ENCODE measurements at places on chromosomes 1 and 21.

GRCh38 chr1:110150330-110151174 is at the start of gene SLC6A17:
TSS of gene SLC6A17 (plus strand) at chr1:110150494. CDS start at chr1:110166930, 16,436 bp downstream.
- DNase-seq, result no peak

DNA sequence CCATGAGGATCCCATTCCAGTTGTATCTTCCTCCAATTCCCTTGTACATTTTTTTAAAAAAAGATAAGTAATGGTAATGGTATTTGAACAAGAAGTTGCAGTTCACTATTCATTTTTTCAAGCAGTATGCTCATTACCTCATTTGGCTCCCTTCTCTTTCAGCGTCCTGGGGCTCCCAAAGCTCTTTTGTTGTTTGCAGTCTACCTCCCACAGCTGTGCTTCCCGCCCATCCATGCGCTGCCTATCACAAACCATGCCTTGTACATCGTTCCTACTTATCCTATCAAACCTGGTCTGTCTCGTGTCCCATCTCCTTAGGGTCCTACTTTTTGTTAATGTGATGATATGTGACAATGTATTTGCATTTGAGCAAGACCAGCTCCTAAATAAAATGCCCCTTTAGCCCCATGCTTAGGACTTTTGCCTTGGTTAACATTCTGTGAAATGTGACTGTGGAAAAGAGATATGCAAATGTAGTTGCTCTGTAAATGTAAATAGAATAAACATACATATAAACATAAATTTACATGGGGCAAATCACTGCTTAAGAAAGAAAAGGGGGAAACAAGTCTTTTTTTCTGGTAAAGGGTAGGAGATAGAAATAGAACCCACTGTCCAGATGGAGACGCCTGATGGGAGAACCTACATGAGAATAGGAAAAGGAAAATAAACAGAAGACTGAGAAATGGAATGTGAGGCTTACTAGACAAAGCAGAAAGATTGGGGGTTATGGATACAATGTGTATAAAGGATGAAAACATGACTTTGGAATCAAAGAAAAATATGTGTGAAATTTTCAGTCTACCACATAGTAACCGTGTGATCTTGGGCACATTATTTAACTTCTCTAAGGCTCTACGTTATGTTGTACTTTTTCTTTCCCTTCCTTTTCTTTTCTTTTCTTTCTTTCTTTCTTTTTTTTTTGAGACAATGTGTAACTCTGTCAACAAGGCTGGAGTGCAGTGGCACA is 59.8 kb upstream of the PLXNA2 start:
- DNase-seq, result no peak

DNA sequence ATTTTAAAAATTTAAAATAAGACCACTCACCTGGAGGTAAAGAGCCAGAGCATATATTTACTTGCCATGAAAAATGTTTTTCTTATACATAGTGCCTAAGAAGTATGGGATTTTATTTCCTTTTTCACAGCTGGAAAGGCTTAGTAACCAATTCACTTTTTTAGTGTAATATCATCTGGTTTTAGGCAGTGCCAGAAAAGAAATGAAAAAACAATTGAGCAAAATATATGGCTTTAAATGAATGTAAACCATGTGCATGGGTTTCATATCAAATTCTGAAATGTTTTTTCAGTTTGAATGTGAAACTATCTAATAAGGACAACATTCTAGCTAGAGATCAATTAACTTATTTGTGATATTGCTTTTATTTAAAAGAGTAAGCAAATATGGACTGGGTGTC is 672.4 kb upstream of the ADAMTS5 start:
- DNase-seq, result no peak

GRCh38 chr21:45802425-45802824 is 158.9 kb downstream of the PCBP3 start:
- no peak for DNase-seq

- peak; percentile 72 for DNase-seq
These were observed 8.7 kb upstream of the TDRD10 start for GRCh38 chr1:154493276-154493675.
